ENCODE measurements at places on chromosomes 4 and X.

DNA sequence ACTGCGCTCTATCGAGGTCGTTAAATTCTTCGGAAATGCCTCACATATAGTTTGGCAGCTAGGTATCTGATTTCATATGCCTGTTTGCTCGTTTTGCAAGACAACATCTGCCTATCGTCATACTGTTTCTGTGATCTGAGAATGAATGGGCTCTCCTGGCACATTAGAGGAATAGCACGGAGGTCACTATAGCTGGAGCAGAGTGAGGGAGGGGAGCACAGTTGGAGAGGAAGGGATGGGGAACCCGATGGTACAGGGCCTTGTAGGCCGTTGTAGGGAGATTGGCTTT is 552 bp downstream of the IKBKG start:
- no peaks in the 10 kb centered on the region for H3K36me3 ChIP-seq
- no peaks in the 10 kb centered on the region for H3K4me1 ChIP-seq
- no peak for DNase-seq
- H3K27ac ChIP-seq, result peak overlapping the region; percentile 99
- peak overlapping the region; percentile 88 for H3K4me3 ChIP-seq
- no peaks in the 10 kb centered on the region for H3K27me3 ChIP-seq

GRCh38 chrX:19750028-19750782 is 137.2 kb downstream of the SH3KBP1 start:
- H3K36me3 ChIP-seq, result no peaks in the 10 kb centered on the region
- H3K4me1 ChIP-seq, result no peaks in the 10 kb centered on the region
- no peak for DNase-seq
- H3K27ac ChIP-seq, result no peak overlapping the region
- no peaks in the 10 kb centered on the region for H3K27me3 ChIP-seq

DNA sequence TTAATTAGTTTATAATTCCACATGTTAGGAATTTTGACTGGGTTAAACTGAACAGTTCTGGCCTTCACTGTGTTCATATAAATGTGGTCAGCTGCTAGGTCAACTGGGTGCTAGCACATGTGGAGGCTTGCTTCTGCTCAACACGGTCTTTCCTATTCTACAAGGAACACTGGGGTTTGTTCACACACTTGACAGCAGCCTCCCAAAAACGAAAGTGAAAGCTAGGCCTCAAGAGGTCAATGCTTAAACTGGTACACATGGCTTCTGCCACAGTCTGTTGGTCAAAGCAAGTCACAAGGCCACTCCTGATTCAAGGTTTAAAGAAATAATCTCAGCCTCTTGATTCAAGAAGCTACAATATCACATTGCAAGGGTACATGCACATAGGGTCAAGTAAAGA is 126.5 kb downstream of the QDPR start:
- no peak overlapping the region for H3K27ac ChIP-seq
- no peaks in the 10 kb centered on the region for H3K36me3 ChIP-seq
- no peaks in the 10 kb centered on the region for H3K4me1 ChIP-seq
- no peaks in the 10 kb centered on the region for H3K27me3 ChIP-seq
- no peak overlapping the region for H3K4me3 ChIP-seq
- DNase-seq, result no peak

DNA sequence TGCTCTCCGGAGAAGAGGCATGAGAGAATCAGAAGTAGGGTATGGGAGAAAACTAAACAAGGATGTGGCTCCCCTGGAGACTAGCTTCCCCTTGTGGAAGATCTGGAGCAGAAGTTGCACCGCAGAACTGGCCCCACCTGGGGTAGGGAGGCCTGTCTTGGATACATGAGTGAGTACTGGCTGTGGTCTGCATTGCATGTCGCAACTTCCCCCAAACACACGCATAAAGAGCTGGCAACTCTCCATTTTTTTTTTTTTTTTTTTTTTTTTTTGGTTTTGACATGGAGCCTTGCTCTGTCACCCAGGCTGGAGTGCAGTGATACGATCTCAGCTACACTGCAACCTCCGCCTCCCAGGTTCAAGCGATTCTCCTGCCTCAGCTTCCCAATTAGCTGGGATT is 119.9 kb downstream of the EGF start:
- H3K36me3 ChIP-seq, result no peaks in the 10 kb centered on the region
- H3K27ac ChIP-seq, result no peak overlapping the region
- no peak for DNase-seq
- no peaks in the 10 kb centered on the region for H3K4me1 ChIP-seq
- H3K4me3 ChIP-seq, result no peak overlapping the region

- no peak for DNase-seq
- no peaks in the 10 kb centered on the region for H3K27me3 ChIP-seq
- no peak overlapping the region for H3K4me3 ChIP-seq
- H3K4me1 ChIP-seq, result peaks cover 2% of the 10 kb centered on the region
- no peak overlapping the region for H3K27ac ChIP-seq
These were observed 1180.0 kb upstream of the TENM3 start for GRCh38 chr4:181063212-181063611.

- H3K4me3 ChIP-seq, result no peak overlapping the region
- DNase-seq, result no peak
- H3K36me3 ChIP-seq, result no peaks in the 10 kb centered on the region
- no peak overlapping the region for H3K27ac ChIP-seq
- H3K4me1 ChIP-seq, result no peaks in the 10 kb centered on the region
These were observed 135.9 kb upstream of the ARHGEF9 start for GRCh38 chrX:63920875-63921274.

DNA sequence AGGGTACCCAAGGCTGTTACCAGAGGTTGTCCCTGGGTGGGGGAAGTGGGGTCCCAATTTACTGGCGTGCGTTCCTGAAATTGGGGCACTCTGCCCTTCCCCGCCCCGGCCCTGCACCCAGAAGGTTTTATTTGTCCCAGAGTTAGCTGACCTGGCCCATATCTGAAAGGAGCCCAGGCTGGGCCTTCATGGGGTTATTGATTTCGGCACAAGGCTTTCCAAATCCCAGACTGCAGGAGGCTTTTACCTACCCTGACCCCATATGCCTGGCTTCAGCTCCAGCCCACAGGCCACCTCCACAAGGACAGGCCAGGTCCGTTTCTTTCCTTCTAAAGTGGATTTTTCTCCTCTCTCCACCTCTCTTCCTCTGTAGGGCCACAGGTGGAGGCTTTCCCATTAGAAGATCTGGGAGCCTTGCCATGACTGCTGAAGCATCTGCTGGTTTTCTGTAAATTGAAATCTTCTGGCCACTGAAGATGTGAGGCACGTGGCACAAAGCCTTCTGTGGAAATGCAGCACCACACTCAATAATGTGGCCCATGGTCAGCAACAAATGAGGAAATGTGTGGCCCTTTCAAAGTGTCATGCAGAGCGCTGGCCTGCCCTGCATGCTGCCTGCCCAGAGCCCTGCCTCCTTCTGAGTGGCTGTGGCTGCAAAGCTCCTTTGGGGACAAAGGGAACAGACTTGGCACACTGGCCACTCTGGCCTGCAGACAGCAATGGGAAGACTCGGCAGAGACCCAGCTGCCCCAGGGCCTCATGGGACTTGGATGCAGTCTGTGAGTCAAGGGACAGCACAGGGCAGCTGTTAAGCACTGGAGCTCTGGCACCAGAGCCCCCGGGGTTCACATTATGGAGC is 43.1 kb upstream of the MTM1 start:
- H3K4me1 ChIP-seq, result no peaks in the 10 kb centered on the region
- no peaks in the 10 kb centered on the region for H3K36me3 ChIP-seq
- no peaks in the 10 kb centered on the region for H3K27me3 ChIP-seq
- no peak overlapping the region for H3K27ac ChIP-seq
- no peak overlapping the region for H3K4me3 ChIP-seq
- DNase-seq, result no peak

DNA sequence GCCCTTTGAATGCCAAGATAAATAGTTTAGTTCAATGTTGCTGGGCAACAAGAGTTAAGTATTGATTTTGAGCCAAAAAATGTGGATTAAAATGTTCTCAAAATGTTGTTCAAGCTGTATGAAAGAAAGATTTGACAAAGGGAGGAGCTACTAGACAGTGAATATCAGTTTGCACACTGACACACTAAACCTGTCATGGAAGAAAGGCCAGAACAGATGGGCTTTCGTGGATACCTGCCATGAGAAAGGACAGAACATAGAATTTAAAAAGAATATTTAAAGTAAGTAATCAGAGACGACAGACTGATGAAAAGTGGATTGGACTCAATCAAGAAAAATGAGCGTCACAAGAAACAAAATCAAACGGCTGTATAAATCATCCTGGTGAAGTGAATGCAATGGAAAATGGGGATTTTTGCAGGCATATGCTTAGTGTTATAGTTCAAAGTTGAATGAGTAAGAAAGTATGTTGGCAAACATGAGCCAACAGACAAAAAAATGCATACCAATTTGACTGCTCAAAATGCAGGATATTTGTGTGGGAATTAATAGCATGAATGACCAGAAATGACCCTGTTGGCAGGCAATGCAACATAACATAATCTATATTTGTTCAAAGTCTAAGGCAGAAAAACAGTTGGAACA is 7.4 kb downstream of the PCDH18 start:
- no peaks in the 10 kb centered on the region for H3K27me3 ChIP-seq
- no peak for DNase-seq
- H3K27ac ChIP-seq, result no peak overlapping the region
- H3K36me3 ChIP-seq, result no peaks in the 10 kb centered on the region
- peaks cover under 1% of the 10 kb centered on the region for H3K4me1 ChIP-seq
- H3K4me3 ChIP-seq, result no peak overlapping the region

DNA sequence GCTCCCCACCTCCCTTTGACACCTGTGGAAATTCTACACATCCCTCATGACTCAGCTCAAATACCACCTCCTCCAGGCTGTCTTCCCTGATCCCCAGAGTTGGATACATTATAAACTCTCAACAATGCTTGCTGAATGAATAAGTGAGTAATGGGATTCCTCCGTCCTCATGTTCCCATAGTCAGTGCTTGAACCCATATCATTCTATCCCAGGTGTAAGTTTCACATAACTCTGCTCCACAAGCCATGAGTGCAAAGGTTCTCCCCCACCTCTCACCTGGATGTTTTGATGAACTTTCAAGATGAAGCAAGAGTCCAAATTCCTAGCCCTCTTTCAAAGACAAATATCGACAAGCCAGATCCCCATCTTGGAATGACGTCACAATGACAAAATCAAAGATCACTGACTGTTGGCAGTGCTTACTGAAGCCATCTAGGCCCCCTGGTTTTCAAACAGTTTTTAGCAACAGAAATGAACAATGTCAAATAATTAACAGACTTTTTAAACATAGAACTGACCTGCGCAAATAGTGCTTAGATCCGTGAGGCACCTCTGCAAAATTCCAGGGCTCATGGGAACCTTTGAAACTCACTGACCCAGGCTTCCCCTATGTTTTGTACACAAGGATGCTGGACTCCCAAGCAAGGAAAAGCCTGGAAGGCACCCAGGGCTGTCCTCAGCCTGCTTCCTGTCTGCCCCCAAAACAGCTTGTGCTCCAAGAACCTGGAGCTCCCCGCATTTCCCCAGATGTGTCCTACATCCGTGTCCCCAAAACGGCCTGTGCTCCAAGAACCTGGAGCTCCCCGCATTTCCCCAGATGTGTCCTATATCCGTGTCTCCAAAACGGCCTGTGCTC is 4.0 kb downstream of the SLC2A9 start:
- DNase-seq, result no peak
- H3K4me1 ChIP-seq, result peaks cover 1% of the 10 kb centered on the region
- no peaks in the 10 kb centered on the region for H3K27me3 ChIP-seq
- no peak overlapping the region for H3K4me3 ChIP-seq
- H3K36me3 ChIP-seq, result no peaks in the 10 kb centered on the region
- H3K27ac ChIP-seq, result no peak overlapping the region

- H3K4me3 ChIP-seq, result no peak overlapping the region
- no peak for DNase-seq
- H3K27me3 ChIP-seq, result peaks cover 11% of the 10 kb centered on the region
- no peaks in the 10 kb centered on the region for H3K36me3 ChIP-seq
- no peak overlapping the region for H3K27ac ChIP-seq
- no peaks in the 10 kb centered on the region for H3K4me1 ChIP-seq
These were observed 7.6 kb upstream of the DUSP9 start for GRCh38 chrX:153639177-153640044.

- H3K27ac ChIP-seq, result no peak overlapping the region
- no peak for DNase-seq
- no peaks in the 10 kb centered on the region for H3K4me1 ChIP-seq
These were observed 327.8 kb downstream of the GALNTL6 start for GRCh38 chr4:172141025-172141424.

DNA sequence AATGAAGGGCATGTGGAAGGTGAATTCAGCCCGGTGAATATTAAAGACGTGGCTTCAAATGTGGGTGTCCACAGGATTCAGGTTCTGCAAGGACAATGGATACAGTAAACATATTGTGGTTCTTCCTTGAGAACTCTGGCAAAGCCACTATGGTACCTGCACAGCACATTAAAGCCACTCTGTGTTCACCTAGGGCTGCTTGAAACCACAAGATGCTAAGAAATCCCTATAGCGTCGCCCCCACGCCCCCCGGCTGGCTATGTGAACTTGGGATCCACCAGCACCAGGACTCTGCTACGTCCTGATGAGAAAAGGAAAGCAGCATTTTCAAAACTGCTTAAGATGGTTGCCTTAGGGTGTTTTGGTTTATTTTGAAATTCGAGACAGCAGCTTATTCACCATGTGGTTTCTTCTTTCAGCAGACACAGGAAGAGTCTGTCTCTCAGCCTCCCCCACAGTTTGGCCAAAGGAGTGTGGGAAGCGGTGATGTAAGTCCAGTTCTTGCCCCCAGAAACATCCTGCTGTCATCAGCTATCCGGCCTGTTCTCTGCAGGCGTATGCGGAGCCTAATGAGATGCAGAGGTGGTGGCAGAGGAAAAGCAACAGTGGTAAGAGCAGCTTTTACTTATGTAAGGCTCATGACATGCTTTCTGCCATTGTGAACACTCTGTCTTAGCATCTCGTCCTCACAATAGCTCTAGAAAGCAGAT is 111.5 kb downstream of the AFAP1 start:
- no peaks in the 10 kb centered on the region for H3K27me3 ChIP-seq
- H3K27ac ChIP-seq, result peak overlapping the region; percentile 42
- H3K4me3 ChIP-seq, result no peak overlapping the region
- DNase-seq, result peak; percentile 89

- no peaks in the 10 kb centered on the region for H3K27me3 ChIP-seq
- H3K27ac ChIP-seq, result no peak overlapping the region
- DNase-seq, result no peak
- H3K36me3 ChIP-seq, result no peaks in the 10 kb centered on the region
- H3K4me1 ChIP-seq, result no peaks in the 10 kb centered on the region
- H3K4me3 ChIP-seq, result no peak overlapping the region
These were observed 300.8 kb downstream of the ZNF674 start for GRCh38 chrX:46244451-46244850.

GRCh38 chr4:98627531-98628257 is 30.7 kb downstream of the TSPAN5 start:
- H3K36me3 ChIP-seq, result no peaks in the 10 kb centered on the region
- DNase-seq, result no peak
- H3K27me3 ChIP-seq, result no peaks in the 10 kb centered on the region
- no peak overlapping the region for H3K27ac ChIP-seq

GRCh38 chr4:161448550-161449180 is 715.1 kb downstream of the FSTL5 start:
- H3K36me3 ChIP-seq, result no peaks in the 10 kb centered on the region
- H3K27ac ChIP-seq, result no peak overlapping the region
- DNase-seq, result no peak
- no peaks in the 10 kb centered on the region for H3K27me3 ChIP-seq
- H3K4me3 ChIP-seq, result no peak overlapping the region

GRCh38 chr4:140056015-140056414 is 98.0 kb downstream of the MAML3 start:
- no peaks in the 10 kb centered on the region for H3K36me3 ChIP-seq
- no peak overlapping the region for H3K27ac ChIP-seq
- no peak overlapping the region for H3K4me3 ChIP-seq
- peaks cover 4% of the 10 kb centered on the region for H3K4me1 ChIP-seq

GRCh38 chrX:12360383-12360782 is 222.1 kb downstream of the FRMPD4 start:
- H3K4me1 ChIP-seq, result no peaks in the 10 kb centered on the region
- no peak for DNase-seq
- no peaks in the 10 kb centered on the region for H3K27me3 ChIP-seq
- no peak overlapping the region for H3K27ac ChIP-seq
- no peaks in the 10 kb centered on the region for H3K36me3 ChIP-seq

- H3K27me3 ChIP-seq, result no peaks in the 10 kb centered on the region
- no peak for DNase-seq
- no peaks in the 10 kb centered on the region for H3K4me1 ChIP-seq
These were observed 21.1 kb downstream of the SCML1 start for GRCh38 chrX:17758382-17758781.
